ENCODE measurements at places on chromosomes 6 and 20. TPM values are rescaled to one million over a fixed set of nuclear protein-coding genes. Genes with fewer than 3 reads are reported as not detected.

SIRPB2 gene
- not detected for total RNA-seq

PCSK2 gene
- total RNA-seq, result not detected

MAS1 gene
- not detected for total RNA-seq

RGS17 gene
- total RNA-seq, result 2.6 TPM

STAU1 gene
- 56.8 TPM for total RNA-seq

DNMT3B gene
- 1.7 TPM for total RNA-seq

SLC17A1 gene
- not detected for total RNA-seq

FOXQ1 gene
- total RNA-seq, result 1.5 TPM

BCAS1 gene
- total RNA-seq, result 0.16 TPM

SULF2 gene
- total RNA-seq, result 38.9 TPM

PPP1R14C gene
- total RNA-seq, result 0.16 TPM

GJA1 gene
- 654 TPM for total RNA-seq

MOG gene
- total RNA-seq, result not detected

SRC gene
- 41.1 TPM for total RNA-seq

NRSN1 gene
- not detected for total RNA-seq

FAM210B gene
- 52.6 TPM for total RNA-seq

LBP gene
- total RNA-seq, result 0.12 TPM

BPIFB1 gene
- not detected for total RNA-seq

MMUT gene
- 11.2 TPM for total RNA-seq

HLA-DRB1 gene
- total RNA-seq, result 0.12 TPM

COMMD7 gene
- total RNA-seq, result 26.8 TPM

POU5F1 gene
- total RNA-seq, result 0.61 TPM

PGC gene
- total RNA-seq, result not detected

AVP gene
- total RNA-seq, result not detected

LY6G6F gene
- total RNA-seq, result not detected

GNMT gene
- 0.16 TPM for total RNA-seq

TGIF2 gene
- total RNA-seq, result 5.0 TPM

PAX1 gene
- total RNA-seq, result 0.49 TPM

TEAD3 gene
- 16.0 TPM for total RNA-seq

SNX9 gene
- total RNA-seq, result 99.1 TPM

MYLK4 gene
- 0.85 TPM for total RNA-seq

CD109 gene
- total RNA-seq, result 206 TPM

TRERF1 gene
- total RNA-seq, result 10.2 TPM

GPR6 gene
- total RNA-seq, result not detected

CST3 gene
- 113 TPM for total RNA-seq

ADGRB3 gene
- total RNA-seq, result 0.61 TPM

HCK gene
- total RNA-seq, result 0.65 TPM

UBD gene
- total RNA-seq, result not detected

DYNLT1 gene
- total RNA-seq, result 39.8 TPM

SDC4 gene
- 210 TPM for total RNA-seq

C20orf96 gene
- 2.1 TPM for total RNA-seq

RBPJL gene
- total RNA-seq, result not detected

MOXD1 gene
- total RNA-seq, result 75.3 TPM

Measured in hair follicle dermal papilla cell (primary cell).